ENCODE measurements at places on chromosomes 11 and 22.

DNA sequence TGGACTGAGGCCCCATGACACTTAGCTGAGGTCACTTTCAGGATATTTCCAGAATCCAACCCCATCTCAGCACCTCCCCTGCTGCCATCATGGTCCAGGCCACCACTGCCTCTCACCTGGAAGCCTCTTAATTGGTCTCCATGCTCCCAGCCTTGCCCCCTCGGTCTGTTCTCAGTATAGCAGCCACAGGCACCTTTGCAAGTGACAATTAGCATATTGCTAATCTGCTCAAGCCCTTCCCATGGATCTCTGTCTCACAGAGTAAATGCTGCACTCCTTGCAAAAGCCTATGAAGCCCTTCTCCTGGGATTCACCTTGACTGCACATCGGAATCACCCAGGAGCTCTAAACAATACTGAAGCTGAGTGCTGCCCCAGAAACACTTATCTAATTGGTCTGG is 93.5 kb upstream of the CSNK2A3 start:
- DNase-seq = no peak

DNA sequence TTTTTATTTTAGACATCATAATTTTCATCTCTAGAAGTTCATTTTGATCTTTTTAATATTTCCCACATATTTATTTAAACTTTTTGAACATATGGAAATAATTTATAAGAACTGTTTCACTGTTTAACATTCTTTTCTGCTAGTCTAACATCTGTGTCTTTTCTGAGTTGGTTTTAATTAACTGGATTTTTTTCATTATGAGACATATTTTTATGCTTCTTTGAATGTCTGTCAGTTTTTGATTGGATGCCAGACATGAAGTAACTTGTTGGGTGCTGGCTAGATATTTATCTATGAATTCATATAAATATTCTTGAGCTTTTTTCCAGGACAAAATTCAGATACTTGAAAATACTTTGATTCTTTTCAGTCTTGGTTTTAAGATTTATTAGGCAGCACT is 317.8 kb upstream of the NCAM1 start:
- DNase-seq = no peak

GRCh38 chr11:119303227-119303718 is 13.7 kb downstream of the MCAM start:
- DNase-seq = no peak

GRCh38 chr22:35872451-35872850 is 154.8 kb downstream of the APOL5 start:
- DNase-seq = no peak

DNA sequence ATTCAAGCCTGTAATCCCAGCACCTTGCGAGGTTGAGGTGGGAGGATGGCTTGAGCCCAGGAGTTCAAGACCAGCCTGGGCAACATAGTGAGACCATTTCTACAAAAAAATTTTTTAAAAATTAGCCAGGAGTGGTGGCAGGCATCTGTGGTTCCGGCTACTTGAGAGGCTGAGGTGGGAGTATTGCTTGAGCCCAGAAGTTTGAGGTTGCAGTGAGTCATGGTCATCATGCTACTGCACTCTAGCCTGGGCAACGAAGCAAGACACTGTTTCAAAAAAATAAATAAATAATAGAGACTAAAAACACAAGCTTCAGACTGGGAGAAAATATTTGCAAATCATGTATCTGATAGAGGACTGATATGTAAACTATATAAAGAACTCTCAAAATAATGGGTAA is 33.2 kb downstream of the BTBD10 start:
- no peak for DNase-seq

GRCh38 chr11:95698676-95699557 is 90.7 kb downstream of the FAM76B start:
- DNase-seq = no peak

GRCh38 chr11:99271527-99271926 is 250.8 kb downstream of the CNTN5 start:
- DNase-seq = no peak

GRCh38 chr11:109885006-109885405 is 208.2 kb upstream of the ZC3H12C start:
- no peak for DNase-seq

DNA sequence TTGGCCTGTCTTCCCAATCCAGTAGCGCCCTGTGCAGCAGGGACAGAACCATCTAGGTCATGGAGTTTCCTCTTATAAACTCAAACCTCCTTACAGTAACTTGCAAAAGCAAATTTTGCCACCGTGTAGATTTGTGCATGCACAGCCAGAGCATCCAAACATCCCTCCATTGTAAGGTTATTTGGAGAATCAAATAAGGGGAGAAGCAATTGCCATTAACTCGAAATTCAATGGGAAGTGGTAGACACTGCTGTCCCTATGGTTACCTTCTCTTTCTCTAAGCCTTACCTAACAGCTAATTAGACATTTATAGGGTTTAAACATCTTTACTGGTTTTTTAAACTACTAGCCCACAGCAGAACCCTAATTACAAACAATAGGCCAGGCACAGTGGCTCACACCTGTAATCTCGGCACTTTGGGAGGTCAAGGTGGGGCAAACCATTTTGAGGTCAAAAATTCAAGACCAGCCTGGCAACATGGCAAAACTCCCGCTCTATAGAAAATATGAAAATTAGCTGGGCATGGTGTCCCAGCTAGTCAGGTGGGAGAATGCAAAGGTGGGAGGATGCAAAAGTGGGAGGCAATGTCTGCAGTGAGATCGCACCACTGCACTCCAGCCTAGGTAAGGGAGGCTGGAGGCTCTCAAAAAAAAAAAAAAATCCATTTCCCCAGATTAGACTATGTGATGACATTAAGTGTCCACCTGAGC is 6.6 kb downstream of the HSPA8 start:
- no peak for DNase-seq

DNA sequence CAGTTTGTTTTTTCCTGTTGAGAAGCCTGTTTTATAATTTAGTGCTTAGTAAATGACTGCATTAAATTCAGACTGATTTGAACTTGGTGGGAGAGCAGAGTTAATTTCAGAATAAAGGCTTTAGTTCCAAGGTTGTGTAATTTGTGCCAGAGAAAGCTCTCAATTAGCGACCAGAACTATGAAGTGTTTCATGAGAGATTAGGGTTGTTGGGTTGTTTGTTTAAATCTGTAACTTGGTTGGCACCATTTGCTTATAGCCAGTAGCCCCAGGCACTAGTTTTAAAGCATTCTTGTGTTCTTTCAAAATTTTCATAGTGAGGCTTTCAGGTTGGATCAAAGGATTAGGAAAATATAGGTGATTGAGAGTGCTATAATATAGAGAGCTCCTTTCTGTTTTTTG is 25.5 kb downstream of the UVRAG start:
- no peak for DNase-seq

GRCh38 chr11:94922321-94923003 is 50.9 kb downstream of the CWC15 start:
- DNase-seq = no peak

DNA sequence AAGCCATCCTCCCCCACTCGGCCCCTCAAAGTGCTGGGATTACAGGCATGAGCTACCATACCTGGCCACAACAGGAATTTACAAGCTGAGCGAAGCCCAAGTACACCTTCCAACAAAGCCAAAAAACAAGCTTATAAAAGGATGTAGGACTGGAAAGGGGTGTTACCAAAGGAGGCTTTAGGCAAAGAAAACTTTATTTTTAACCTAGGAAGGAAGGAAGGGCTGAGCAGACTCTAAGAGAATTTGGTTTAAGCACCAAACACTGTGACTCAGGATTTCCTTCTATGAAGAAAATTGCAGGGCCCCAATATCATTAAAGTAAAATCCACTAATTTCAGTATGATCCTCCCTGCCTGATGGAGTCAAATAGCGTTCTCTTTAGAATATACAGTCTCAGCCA is 12.1 kb downstream of the DENND5A start:
- no peak for DNase-seq

- no peak for DNase-seq
Measured at GRCh38 chr11:65643971-65644370, 6.1 kb downstream of the SIPA1 start.

GRCh38 chr11:125276619-125276976 is 112.0 kb downstream of the PKNOX2 start:
- no peak for DNase-seq

DNA sequence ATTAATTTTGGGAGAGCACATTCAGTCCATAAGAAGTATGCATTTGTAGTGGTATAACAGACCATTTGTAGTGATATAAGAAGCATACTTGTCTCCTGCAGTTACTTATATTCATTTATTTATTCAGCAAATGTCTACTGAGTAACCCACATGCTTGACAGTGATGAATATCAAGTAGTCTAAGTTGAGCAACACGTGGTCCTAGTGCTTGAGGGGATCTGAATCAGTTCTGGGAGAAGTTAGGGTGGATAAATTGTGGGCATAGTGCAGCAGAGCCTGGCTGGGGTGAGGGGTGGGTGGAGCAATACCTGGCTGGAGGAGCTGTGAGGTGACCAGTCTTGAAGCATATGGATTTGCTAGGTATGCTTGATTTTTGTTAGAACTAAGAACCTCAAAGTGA is 24.3 kb downstream of the STX3 start:
- DNase-seq = no peak

DNA sequence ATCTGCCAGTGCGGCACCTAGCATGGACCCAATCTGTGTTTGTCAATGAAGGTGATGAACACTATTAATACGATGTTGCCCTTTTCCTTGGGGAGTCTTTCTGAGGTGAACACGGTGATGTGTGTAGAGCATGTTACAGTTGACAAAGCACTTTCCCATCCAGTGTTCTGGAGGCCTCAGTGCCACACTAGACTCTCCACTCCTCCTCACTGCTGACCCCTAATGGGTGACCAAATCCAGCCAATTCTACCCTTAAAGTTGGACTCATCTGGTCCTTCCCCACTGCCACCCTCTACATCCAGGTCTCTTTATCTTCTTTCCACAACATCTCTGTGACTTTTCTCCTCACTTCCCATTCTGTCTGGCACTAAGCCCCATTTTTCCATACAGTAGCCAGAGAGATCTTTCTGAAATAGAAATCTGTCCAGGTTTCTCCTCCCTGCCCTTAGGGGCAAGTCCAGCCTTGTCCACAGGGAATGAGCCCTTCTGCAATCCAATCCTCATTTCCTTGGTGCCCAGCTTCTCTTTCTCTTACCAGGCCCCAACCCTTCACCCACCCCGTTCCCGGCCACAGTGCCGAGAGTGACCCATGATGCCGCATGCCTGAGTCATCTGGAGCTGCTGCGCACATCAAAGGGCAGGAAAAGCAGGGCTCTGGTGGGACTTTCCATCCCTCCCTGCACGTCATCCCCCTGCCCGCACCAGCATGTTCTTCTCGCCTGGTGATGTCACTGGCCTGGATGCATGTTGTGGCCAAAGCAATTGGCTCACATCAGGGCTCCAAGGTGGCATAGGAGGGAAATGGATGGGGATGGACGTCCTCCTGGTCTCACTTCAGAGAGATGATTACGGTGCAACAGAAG is 64.2 kb downstream of the RASSF10 start:
- DNase-seq = peak; percentile 61

- no peak for DNase-seq
Measured at GRCh38 chr11:73761403-73761945, 600 bp upstream of the RAB6A start.

DNA sequence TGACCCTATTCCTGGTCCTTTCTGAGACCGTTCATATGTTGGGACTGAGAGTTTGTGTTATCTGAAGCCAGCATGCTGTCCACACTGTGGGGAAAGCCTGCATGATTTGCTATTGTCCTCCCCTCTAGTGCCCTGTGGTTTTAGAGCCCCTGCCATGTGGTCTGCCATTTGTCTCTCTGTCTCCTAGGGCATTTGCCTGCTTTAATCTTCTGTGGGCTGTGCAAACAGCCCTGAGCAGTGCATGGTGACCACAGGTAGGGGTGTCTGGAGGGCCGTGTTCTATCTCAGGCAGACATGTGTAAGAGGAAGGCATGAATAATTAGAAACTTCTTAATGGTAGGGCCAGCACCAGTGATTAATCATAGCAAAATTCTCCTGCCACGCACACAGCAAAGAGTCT is 23.0 kb downstream of the AMPD3 start:
- no peak for DNase-seq

DNA sequence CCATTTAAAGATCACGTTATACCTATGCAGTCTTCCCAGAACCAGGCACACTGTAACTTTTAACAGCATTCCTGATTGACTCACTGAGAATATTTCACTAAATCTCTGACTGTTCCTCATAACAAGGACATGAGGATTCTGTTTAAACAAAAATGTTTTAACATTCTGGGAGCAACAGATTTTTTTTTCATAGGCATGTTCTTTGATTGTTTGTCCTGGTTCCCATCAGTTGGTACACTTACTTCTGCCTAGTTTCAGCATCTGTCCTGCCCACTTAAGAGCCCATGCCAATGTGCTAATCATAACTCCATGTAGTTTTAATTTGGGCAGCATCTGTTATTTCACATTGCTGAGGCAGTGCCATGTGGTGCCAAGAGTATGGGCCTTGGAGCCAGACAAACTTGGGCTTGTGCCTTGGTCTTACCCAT is 138.5 kb upstream of the CTSC start:
- peak; percentile 58 for DNase-seq

- no peak for DNase-seq
Measured at GRCh38 chr22:47315862-47316419, 553.5 kb downstream of the TBC1D22A start.

DNA sequence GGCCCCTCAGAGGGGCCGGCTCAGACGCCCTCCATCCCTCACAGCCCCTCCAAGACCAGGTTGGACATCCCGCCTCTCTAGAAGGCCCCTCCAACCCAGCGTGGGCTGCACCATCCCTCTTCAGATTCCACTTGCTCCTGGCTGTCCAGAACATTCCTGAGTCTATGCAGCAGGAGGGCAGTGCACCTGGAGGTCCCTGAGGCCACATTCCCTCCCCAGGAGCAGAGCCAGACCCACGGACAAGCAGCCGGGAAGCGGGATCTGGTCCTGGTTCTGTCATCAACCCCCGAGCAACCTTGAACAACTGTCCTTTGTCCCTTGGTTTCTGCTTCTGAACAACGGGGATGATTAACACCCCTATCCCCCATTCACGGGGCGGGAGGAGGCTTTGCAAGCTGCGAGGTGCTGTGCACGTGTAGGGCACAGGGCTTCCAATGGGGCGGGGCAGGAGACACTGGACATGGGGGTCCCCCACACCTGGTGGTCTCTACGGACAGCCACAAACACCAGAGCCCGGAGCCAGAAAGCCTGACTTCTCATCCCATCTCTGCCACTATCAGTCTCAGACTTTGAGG is 13.2 kb upstream of the PDGFB start:
- no peak for DNase-seq

- peak; percentile 23 for DNase-seq
Measured at GRCh38 chr11:2137202-2138067, 1.8 kb downstream of the IGF2 start.

DNA sequence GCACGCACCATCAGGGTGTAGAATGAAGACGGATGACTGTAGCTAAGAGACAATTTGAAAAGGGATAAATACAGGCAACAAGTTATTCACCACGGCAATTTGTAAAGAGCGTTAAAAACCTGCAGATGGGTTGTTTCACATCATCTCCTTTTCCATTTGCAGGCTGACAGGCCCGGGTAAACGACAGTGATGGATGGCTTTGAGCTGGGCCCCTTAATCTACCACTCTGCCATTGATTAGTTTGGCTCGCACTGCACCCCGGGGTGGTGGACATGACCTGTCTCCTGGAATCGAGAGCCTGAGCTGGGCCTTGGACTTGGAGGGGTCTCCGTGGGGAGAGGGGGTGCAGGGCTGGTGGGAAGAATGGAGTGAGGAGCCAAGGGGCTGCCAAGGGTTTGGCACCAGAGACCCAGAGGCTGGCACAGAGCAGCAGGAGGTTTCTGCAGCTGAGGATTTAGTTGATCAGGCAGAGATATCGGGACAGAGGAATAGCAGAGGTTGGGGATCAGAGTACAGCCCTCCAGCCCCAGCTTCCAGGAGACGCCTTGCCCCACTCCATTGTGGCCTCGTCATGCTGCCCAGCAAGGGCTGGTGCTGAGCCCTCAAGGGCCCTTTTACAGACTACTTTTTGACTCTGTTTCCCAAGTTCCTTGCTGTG is 110.6 kb upstream of the NECTIN1 start:
- DNase-seq = no peak

- DNase-seq = no peak
Measured at GRCh38 chr22:36352803-36353507, 34.8 kb downstream of the MYH9 start.
